ENCODE measurements at places on chromosomes 13 and 19.

GRCh38 chr13:68174893-68175292 lies 944.8 kb upstream of the PCDH9 start:
- no peak for DNase-seq

DNA sequence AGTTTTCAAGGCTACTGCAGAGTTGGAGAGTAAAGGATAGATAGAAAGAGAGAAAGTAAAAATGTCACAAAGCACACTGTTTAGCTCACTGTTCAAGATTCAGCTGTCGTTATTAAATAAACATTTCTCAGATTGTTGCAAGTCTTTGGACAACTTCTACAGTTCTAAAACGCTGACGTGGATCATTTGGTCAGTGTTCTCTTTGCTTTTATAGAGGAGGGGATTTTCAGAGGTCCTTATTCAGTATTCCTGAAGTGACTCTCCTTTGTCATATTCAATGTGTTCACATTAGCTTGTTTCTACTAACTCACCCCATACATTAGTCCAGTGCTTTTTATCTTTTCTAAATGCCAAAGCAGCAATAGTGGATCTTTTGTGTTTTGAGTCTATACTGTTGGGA lies 154.7 kb upstream of the ARGLU1 start:
- no peak for DNase-seq

DNA sequence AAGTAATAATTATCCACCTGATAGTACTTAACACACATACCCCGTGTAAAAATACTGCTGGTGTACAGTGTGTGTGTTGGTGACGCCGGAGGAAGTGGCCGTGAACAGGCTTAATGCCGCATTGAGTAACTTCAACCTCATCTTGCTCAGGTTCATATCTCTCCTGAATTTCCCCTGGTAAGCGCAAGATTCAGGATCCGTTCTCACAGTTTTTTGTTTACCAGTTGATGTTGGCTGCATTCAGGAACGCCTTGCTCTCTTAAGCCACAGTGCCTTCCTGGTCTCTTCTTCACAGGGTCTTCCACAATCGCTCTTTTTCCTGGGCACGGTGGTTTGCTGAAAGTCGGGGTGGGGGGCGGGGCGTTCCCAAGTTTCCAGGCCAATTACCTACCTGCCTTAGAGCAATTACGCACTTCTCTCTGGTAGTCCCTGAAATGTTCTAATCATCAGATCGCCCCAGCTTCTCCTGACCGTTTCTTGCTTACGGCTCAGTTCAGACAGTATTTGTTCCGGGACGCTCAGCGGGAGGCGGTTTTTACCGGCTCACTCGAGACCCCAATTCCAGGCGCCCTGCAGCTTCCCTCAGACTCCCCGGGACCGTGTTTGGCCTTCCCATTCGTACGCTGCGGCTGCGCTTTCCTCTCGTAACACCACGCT lies 706 bp upstream of the DNAJC3 start:
- peak; percentile 10 for DNase-seq

- peak; percentile 52 for DNase-seq
Observed at GRCh38 chr19:18846862-18847548, 15.2 kb downstream of the UPF1 start.

DNA sequence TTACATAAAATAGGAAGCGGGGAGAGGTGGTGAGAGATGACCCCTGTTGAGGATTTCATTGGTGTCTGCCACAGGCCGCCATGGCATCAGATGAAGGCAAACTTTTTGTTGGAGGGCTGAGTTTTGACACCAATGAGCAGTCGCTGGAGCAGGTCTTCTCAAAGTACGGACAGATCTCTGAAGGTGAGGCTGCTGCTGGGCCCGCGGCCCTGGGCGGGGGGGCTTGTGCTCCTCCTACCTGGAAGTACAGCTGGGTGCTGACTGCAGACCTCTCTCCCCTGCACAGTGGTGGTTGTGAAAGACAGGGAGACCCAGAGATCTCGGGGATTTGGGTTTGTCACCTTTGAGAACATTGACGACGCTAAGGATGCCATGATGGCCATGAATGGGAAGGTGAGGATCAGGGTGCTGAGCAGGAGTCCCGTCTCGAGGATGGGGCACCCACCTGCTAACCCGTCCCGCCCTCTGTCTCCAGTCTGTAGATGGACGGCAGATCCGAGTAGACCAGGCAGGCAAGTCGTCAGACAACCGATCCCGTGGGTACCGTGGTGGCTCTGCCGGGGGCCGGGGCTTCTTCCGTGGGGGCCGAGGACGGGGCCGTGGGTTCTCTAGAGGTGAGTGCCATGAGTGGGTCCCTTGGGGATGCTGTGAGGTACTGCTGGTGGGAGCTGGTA lies 1.9 kb downstream of the CIRBP start:
- no peak for DNase-seq

GRCh38 chr19:35846038-35846668 lies 6.2 kb downstream of the NPHS1 start:
- DNase-seq: no peak

DNA sequence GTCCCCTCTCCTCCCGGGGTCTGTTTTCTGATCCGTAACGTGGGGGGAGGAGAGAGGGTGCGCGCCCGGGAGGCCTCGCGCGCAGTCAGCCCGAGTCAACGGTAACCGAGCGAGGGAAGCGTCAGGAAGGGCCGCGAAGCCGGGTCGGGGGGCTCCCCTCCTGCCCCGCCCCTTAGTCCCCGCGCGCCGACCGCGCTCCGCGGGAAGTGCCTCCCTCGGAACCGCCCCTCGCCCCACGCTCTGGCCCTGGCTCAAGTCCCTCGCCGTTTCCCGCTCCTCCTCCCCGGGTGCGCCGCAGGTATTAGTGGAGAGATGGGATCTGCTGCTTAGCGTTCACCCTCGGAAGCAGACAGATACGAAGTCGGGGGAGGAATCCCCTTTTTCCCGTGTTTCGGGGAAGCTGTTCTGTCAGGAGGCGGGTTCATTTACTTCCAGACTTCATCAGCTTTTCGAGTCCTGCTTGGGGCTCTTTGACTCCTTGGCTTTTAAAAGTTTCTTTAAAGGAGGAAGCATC lies 770 bp downstream of the HNRNPM start:
- peak; percentile 35 for DNase-seq

DNA sequence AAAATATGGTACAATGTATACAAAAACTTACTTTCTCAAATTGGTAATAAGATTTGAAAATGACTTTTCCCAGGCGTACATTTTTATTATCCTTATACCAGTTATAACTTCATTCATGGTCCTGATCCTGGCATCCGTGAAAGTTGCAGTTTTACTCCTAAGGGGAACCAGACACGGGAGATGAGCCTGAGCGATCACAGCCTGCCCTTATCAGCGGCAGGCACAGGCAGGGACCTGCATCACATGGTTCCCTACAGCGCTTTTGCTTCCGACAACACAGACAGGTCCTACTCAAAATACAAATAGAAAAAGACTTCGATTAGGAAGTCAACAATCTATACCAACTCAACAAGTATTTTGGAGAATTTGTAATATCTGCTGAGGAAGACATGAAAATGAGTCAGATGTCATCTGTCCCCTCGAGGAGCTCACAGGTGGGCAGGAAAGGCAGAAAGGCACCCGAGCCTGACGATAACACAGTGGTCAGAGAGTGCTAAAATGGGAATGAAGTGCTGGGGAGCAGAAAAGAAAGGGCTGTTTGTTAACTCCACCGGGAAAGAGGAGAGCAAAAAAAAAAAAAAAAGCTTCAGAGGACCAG lies 93.4 kb downstream of the ABCC4 start:
- no peak for DNase-seq

DNA sequence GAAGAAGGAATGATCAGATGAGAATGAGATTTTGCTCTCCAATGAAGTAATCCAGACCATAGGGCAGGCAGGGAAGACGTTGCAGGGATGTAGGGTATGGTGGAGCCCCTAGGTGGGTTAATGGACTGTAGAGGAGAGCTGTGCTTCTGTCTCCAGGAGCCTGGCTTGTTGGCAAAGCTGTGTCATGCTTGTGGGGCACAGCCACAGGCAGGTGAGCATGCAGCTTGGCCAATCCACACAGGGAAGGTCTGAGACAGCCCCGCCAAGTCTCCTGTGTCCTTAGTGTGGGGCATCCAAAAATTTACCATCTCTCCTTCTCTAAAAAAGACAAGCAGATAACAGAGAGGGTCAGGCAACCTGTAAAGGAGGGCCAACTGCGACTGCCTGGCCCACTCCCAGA lies 71.4 kb upstream of the FLT1 start:
- DNase-seq: no peak

DNA sequence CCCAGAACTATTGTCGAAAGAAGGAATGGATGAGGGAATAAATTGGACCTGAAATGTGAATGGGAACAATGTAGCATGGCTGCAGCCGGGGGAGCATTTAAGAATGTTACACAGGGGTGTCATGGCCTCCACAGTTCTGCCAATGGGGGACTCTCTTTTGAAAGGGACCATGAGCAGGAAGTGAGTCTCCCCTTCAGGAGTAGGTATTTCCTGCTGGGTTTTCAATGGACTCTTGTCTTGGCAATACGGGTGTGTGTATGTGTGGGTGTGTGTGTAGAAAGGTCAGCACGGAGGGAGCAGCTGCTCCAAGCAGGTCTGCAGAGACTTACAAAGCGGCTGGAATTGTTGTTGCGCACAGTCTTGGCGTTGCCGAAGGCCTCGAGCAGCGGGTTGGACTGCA lies 24.4 kb downstream of the MYO1F start:
- no peak for DNase-seq

GRCh38 chr19:3065675-3066357 lies 3.5 kb upstream of the TLE5 start:
- no peak for DNase-seq

GRCh38 chr13:67275351-67275960 lies 45.3 kb upstream of the PCDH9 start:
- no peak for DNase-seq

- DNase-seq: no peak
Observed at GRCh38 chr13:39330504-39330903, 272.5 kb downstream of the LHFPL6 start.

GRCh38 chr19:45153339-45154063 lies 7.3 kb downstream of the NKPD1 start:
- DNase-seq: no peak

DNA sequence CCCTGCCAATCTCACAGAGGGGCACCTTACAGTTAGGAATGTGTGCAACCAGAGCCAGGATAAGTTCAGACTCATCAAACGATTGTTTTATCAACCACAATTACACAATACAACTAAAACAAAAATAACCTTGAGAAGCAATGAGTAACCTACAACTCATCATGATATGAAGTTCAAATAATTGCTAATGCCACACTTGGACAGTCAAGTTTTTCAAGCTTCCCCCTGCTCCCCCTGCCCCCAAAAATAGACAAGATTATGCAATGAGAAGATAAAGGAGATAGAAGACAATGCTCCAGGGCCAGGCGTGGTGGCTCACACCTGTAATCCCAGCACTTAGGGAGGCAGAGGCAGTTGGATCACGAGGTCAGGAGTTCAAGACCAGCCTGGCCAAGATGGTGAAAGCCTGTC lies 13.6 kb upstream of the KPNA3 start:
- DNase-seq: no peak

- DNase-seq: no peak
Observed at GRCh38 chr13:97130190-97130589, 91.9 kb upstream of the MBNL2 start.

DNA sequence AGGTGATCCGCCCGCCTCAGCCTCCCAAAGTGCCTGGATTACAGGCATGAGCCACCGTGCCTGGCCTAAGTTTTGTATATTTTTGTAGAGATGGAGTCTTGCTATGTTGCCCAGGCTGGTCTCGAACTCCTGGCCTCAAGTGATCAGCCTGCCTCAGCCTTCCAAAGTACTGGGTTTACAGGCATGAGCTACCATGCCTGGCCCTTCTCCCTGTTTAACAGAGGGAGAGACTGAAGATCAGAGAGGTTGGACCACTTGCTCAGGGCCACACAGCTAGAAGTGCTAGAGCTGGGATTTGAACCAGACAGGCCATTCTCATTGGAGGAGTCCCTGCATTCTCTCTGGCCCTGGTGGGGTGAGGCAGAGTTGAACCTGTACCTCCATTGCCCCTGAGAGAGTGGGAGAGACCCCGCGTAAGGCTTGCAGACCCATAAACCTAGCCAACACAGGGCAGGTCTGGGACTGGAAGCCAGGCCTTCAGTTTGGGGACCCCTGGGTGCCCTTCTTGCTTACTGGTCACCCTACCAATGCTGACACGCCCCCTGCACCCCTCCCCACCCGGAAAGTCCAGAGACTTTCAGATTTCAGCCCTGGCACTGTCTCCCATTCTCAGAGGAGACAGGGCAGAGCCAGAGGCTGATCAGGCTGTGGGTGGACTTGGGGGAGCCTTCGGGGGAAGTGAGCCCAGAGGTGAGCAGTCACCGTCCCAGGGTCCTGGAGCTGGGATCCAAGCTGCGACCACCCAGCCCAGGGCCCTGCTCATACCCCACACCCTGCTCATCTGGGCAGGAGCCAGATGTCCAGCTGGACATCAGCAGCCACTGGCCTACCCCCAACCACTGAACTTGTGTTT lies 13.3 kb downstream of the TTYH1 start:
- no peak for DNase-seq

GRCh38 chr19:11390933-11391680 lies 7.0 kb upstream of the EPOR start:
- no peak for DNase-seq

DNA sequence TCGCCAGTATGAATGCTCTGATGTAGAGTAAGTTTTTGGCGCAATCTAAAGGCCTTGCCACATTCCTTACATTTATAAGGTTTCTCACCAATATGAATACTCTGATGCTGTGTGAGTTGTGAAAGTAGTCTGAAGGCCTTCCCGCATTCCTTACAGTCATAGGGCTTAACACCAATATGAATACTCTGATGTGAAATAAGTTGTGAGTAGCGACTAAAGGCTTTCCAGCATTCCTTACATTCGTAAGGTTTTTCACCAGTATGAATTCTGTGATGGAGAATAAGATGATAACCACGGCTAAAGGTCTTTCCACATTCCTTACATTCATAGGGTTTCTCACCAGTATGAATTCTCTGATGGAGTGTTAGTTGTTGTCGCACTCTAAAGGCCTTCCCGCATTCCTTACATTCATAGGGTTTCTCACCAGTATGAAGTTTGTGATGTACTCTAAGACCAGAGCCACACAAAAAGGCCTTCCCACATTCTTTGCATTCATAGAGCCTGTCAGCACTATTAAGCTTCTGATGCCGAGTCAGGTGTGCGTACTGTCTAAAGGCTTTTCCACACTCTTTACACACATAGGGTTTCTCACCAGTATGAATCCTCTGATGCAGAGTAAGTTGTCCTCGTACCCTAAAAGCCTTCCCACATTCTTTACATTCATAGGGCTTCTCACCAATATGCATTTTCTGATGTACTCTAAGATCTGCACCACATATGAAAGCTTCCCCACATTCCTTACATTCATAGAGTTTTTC lies 14.1 kb upstream of the ZFP14 start:
- DNase-seq: no peak
